Left kidney (tissue), 8 donors: ENCODE measurements at places on chromosomes 16 and 17.
A peak's percentile ranks its signal among the peaks of the same experiment; 100 is the strongest.

DNA sequence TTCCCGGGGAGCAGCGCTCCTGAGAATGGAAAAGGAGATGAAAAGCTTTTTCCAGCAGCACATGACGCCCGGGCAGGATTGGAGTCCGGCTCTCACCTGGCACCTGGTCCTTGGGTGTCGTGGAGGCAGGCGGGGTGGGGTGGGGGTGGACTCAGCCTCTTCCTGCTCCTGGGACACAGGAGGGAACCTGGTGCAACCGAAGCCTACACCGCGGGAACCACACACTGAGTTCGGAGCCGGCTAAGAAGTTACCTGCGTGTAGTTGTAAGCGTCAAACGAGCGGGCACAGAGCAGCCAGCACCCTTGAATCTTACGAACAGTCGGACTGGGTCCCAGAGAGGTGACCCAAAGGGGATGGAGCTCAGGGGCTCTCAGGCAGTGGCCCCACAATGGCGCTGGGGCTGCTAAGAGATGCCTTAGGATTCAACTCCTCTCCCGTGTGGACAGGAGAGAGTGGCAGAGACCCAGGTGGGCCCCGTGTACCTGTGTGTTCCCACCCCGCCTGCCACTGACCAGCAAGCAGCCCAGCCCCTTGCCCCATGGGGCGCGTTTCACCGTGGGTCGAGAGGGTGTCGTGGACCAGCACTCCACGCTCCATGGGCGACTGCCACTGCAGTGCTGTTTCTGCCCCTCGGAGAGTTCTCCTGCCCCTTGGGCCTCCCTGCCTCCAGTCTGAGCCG is 105.8 kb upstream of the METRNL start:
- DNase-seq: no peak

- no peak for DNase-seq
Measured at GRCh38 chr17:1473841-1474240, 17.8 kb upstream of the CRK start.

DNA sequence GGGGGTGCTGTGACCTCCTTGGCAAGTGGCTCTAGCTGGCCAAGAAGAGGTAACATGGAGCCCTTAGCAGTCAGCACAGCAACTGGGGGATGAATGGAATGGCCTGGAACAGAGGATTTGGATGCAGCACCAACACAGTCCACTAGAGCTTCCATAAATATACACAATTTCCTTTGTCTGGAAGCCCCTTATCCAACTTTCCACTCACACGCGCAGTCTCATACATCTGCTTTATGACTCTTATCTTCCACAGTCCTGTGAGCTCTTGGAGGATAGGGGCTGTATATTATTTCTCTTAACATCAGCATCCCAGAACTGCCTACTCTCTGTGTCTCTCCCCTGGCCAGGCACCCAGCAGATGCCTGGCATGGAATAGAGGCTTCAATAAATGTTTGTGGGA is 235.6 kb upstream of the MAF start:
- DNase-seq: no peak

- no peak for DNase-seq
Measured at GRCh38 chr16:87279094-87279658, 38.0 kb downstream of the C16orf95 start.

DNA sequence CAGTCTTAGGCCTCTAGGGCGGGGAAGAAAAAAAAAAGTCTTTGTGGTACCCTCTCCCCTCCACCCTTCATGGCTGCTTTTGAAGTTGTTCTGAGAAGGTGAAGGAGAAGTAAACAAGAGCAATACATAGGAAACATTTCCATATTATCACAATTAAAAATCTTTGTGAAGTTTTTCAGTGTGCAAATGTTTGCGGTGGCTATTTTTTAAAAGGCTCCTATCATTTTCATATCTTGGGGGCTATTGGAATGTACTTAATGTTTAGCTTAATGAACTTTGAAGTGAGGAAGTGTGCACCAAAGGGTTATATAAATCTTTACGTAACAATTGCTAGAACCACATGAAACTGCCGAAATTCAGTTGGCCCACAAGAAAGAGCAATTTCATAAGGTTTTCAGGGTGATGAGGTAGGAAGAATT is 7.6 kb downstream of the NOL11 start:
- DNase-seq: no peak

- DNase-seq: no peak
Measured at GRCh38 chr17:70378076-70378475, 208.7 kb downstream of the KCNJ2 start.

DNA sequence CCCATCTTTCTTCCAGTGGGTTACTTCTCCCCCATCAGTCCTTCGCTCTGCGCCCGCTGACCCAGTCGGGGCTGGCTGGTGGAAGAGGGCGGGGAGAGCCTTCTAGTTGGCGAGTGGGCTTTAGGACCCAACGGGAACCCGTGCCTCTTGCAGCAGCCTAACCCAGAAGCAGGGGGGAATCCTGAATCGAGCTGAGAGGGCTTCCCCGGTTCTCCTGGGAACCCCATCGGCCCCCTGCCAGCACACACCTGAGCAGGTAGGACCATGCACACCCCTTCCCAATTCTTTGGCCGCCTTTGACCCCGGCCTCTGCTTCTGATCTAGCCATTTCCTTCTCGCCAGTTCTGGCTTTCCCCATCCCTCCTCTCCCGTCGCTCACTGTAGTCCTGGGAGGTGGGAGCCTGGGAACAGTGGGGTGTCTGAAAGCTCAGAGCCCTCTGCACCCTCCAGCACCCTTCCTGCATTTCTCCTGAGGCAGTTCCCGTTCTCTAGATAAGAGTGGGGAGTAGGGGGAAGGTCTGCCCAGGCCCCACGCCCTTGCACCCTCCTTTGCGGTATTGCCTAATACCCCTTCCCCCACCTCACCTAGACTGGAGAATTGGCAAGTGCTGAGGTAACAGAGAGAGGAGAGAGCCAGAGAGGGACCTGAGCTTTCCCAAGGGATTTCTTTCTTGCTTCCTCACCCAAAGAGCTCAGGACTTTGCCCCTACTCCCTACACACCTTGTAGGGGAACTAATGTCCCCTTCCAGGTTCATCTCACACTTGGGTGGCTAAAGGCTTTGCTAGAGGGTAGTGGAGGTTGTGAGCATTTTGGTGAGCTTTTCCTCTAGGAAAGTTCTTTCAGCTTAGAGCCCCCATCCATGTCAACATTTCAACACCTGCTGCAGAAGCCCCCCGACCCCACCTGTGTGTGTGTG is at the start of gene RARA:
Gene RARA (plus strand): TSS at position 150 of the 918 bp plus-strand sequence. CDS start 22,039 bp downstream, outside the sequence.
- DNase-seq: peak; percentile 57

DNA sequence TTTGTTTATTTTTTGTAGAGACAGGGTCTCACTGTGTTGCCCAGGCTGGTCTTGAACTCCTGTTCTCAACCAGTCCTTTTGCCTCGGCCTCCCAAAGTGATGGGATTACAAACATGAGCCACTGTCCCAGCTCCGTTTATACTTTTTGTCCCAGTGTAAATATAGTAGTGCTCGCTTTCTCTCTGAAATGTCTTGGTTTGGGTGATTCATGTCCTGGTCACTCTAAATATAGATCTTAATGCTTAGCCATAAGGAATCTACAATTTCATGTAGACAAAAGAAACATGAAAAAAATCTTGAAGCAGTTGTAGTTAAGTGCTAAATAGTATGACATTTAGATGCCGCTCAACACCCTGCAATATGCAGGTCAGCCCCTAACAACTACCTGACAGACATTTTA is 126.9 kb downstream of the KATNIP start:
- no peak for DNase-seq

GRCh38 chr16:22380529-22380928 is 6.1 kb upstream of the CDR2 start:
- no peak for DNase-seq

GRCh38 chr16:47493381-47494337 is 32.5 kb downstream of the PHKB start:
- DNase-seq: no peak

DNA sequence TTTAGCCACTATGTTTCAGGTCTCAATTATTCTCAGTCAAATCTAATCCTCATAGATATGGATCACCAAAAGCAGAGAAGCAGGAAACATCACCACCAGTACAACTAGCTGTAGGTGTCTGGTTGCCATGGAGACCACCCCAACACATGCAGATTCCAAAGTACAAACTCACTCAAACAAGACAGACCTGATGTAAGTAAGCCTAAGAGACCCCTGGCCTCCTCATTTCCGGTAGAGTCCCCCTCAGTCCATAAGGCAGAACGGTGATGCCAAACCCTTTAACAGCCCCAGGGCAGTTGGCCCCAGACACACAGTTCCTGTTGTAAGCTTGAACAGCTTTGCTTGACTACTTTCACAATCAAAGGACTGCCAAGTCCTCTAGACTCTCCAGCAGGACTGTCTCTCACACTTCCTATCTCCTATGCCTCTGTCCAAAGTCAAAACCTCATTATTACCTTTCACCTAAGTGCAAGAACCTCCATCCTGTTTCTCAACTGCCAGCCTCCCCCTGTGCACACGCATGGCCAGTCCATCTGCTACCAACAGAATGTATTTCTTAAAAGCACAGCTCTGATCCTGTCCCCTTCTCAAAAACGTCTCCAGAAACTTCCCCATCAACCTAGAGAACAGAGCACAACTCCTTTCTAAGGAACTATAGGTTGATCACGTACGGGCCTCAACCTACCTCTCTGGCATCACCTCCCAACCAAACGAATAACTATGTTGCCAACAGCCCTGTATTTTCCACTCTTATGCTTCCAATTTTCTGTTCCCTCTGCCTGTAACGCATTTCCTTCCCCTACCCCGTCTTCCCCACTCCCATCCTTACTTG is 23.9 kb downstream of the SLC39A11 start:
- DNase-seq: peak; percentile 57

DNA sequence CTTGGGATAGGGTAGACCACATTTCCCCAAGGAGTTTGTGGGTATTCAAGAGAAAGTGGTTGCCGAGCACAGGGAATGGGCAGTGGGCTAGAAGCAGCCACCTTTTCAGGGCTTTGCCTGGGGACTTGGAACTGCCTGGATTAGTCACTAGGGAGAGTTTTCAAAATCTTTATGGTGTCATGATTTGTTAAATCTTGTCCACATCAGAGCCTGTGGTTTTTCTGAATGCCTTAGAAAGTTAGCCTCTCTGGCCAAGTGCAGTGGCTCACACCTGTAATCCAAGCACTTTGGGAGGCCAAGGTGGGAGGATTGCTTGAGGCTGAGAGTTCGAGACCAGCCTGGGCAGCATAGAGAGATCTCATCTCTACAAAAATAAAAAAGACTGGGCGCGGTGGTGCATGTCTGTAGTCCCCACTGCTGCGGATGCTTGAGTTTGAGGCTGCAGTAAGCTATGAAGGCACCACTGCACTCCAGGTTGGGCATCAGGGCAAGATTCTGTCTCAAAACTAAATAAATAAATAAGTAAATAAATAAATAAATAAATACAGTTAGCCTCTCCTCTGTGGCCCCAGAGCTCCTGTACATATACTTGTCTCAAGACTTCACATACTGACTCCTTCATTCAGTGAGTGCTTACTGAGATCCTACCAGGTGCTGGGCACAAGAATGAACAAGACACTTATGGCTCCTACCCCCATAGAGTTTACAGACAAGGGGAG is 76.3 kb upstream of the HNF1B start:
- no peak for DNase-seq

DNA sequence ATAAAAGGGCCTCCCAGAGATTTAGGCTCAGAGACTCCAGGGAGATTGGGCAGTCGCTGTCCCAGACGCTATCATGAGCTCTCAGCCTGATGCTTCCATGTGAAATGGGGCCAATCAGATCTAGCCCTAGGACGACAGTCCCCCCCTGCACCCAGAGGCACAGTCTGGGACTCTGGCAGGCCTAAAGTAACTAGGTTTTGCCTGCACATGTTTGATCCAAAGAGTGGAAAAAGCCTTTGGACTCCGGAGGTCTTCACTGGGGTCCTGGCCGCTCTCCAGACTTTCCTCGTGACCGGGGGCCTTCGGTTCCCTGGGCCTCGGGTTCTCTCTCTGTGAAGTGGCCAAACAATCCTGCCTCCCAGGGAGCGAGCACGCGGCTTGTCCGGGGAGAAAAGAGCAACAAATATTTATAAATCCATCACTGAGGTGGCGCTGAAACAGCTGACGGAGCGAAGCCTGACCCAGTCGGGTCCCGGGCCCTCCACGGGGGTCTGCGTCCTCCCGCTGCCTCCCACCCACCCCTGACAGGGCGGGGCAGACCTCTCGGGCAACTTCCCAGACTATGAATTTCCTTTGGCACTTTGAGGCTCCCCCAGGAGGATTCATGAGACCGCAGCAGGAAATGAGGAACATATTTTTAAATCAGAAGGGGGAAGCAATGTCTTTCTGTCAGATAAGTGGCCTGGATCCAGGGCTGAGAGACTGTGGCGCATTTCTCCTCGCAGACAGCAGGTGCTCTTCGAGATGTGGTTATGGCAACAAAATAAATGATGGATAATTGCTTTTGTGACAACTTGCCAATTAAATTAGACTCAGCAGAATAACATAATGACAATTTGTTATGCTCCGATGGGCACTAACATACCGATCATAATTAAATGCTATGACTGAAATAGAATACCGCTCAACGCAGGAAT is 38.9 kb downstream of the MRPS23 start:
- peak; percentile 58 for DNase-seq

- DNase-seq: peak; percentile 74
Measured at GRCh38 chr17:7296189-7296861, 1.9 kb upstream of the YBX2 start.

- DNase-seq: no peak
Measured at GRCh38 chr17:67421869-67422273, 44.8 kb downstream of the PITPNC1 start.

DNA sequence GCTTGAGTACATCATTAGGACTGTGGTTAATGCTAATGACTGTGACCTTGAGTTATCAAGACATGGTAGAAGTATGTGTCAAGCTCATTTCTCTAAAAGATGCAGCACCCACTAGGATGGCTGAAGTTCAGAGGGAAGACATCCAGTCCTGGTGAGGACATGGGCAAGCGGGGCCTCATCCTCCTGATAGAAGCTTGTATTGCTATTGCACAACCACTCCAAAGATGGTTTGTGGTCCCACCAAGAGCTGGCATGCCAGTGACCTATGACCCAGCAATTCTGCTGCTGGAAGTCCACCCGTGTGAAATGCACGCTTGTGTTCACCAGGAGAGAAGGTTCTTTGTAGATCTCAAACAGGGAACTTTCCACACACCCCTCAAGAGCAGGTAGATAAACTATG is 14.2 kb downstream of the SOX8 start:
- DNase-seq: no peak

- no peak for DNase-seq
Measured at GRCh38 chr17:63369233-63369632, 76.9 kb downstream of the CYB561 start.

DNA sequence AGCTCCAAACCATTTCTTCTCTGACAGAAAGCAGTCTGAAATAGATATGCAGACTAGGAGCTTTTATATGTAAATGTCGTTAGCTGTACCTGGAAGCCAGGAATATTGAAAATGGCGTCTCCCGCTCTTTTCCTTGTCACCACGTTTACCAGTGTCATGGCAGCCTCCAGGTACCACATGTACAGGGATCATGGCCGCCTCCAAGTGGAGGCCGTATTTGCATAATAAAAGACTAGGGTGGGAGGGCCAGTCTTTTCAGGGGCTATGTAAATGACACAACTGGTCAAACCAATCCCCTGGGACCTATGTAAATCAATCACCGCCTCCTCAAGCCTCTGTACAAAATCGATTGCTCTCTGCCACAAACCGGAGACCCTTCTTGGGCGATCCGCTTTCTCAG is 54.3 kb downstream of the MYOCD start:
- DNase-seq: no peak

GRCh38 chr16:84979516-84979915 is 31.8 kb downstream of the ZDHHC7 start:
- no peak for DNase-seq
